ENCODE measurements at places on chromosomes 13 and 19. TPM values are rescaled to one million over a fixed set of nuclear protein-coding genes. Genes with fewer than 3 reads are reported as not detected.

DNA sequence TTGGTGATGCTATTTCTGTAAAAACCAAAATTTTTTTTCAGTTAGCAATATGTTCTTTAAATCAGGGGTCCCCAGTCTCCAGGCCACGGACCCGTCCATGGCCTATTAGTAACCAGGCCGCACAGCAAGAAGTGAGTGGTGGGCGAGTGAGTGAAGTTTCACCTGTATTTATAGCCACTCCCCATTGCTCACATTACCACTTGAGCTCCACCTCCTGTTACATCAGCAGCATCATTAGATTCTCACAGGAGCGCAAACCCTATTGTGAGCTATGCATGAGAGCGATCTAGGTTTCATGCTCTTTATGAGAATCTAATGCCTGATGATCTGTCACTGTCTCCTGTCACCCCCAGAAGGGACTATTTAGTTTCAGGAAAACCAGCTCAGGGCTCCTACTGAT lies 58.9 kb upstream of the SLC7A1 start:
- DNase-seq: no peak

GRCh38 chr13:88592105-88592504 lies 920.9 kb downstream of the SLITRK5 start:
- DNase-seq: peak; percentile 29

The NKG7 gene
- not detected for total RNA-seq

GRCh38 chr13:98069985-98070384 lies 72.9 kb upstream of the FARP1 start:
- DNase-seq: no peak

The ATP4A gene
- total RNA-seq: not detected

The SOHLH2 gene
- total RNA-seq: not detected

The CACNG7 gene
- total RNA-seq: not detected

The SLITRK5 gene
- total RNA-seq: 0.02 TPM

DNA sequence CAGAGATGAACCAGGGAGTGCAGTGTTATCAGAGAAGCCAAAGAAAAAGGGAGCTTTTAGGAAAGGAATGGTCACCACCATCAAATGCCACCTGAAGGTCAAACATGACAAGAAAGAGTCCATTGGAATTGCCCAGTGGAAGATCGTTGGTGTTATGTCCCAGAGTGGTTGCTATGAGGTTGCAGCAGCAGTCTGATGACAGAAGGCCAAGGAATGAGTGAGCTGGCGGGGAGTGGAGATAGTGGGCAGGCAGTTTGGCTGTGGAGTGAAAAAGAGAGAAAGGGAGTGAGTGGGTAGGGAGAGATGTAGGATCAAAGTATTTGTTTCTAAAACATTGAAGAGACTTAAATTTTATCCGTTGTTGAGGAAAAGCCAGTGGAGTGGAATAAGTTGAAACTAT lies 117.4 kb upstream of the WASF3 start:
- no peak for DNase-seq

The NALCN gene
- total RNA-seq: 38.6 TPM

DNA sequence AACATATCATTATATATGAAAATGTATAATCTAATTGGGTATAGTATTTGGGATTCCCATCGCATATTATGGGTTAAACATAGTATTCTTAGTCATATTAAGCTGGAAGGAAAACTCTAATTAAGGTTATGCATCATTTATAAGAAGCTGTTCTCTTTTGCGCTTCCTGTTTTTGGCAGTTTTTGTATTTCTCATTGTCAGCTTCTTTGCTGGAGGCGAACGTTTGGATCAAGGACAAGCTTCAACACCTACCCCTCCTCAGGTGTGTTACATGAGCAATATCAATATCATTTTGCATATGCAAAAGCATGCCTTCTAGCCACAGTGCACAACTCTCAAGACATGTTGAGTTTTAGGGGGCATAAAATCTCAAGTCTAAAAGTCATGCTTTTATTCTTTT lies 439.8 kb downstream of the TDRD3 start:
- DNase-seq: no peak

- DNase-seq: peak; percentile 73
Measured at GRCh38 chr13:24541127-24541475, 28.5 kb upstream of the PARP4 start.

DNA sequence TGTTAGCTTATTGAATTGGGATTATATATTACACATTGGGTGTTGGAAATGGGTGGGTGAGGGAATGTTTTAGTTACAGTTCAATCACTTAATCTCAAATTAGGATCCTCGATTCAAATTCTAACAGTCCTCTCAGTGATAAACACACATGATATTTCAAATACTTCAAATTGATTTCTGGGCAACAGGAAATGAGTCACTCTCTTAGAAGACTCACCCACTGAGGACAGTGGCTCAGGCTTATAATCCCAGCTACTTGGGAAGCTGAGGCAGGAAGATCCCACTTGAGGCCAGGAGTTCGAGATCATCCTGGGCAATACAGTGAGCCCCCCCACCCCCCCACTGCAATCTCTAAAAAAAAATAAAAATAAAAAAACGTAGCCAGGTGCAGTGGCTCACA lies 435.3 kb downstream of the KLF12 start:
- no peak for DNase-seq

- no peak for DNase-seq
Measured at GRCh38 chr19:1105873-1106840, 2.4 kb downstream of the GPX4 start.

DNA sequence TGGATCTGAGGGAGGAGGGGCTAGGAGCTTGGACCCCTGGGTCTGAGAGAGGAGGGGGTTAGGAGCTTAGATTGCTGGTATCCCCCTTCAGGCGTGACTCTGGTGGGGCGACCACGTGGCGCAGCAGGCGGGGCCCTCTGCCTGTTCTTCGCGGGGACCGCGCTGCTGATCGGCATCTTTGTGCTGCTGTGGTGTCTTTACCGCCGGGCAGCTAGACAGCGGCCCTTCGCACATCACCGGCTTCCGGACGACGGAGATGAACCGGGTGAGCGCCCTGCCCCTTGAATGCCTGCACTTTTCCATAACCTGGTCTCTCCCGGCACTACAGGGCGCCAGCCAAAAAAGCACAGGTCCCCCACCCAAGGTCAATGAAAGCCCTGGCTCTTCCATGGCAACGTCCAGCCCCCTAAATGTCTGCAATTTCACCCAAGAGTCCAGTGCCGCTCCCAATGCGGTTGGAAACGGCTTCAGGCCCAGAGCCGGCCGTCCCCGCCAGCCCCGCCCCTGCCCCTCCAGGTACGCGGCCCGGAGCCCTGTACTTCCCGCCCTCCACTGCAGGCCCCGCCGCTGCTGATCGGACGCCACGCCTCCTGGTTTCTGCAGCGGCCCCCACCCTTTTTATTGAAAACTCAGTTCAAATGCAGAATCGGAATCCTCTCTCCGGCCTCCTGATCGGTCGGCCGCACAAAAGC lies 2.8 kb downstream of the GFY start:
- DNase-seq: no peak

The FBXO27 gene
- 6.7 TPM for total RNA-seq

The FXYD7 gene
- not detected for total RNA-seq

DNA sequence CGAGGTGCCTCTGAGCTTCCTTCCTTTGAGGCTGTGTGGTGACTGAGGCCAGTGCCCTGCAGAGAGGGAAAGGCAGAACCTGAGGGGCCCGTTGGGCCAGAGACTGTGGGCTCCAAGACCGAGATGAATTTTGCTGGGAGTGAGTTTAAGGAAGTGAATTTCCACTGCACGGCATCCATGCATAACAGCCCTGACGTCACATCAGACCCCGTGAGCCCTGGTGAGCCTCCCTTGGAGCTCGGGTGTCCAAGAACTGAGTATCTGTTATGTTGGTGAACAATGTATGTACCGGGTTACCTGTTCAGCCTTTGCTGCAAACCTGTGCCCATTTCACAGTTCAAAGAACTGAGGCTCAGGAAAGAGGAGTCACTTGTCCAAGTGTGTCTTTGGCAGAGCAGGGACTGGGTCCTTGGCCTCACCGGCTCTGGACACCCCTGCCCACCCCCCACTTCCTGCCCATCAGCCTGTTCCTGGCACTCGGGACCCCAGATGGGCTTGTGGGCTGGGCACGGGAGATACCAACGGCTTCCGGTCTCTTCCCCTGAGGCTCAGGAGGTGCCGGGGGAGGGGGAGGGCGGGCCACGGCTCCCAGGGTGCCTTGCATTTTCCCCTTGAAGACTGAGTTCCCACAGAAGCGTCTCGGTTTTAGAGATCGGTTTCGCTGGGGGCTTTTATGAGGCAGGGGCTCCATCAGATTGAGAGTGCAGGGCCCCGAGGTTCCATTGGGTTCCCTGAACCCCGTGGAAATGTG lies 33.7 kb downstream of the NFILZ start:
- DNase-seq: peak; percentile 59

GRCh38 chr19:17103177-17103576 lies 27.6 kb downstream of the MYO9B start:
- no peak for DNase-seq

DNA sequence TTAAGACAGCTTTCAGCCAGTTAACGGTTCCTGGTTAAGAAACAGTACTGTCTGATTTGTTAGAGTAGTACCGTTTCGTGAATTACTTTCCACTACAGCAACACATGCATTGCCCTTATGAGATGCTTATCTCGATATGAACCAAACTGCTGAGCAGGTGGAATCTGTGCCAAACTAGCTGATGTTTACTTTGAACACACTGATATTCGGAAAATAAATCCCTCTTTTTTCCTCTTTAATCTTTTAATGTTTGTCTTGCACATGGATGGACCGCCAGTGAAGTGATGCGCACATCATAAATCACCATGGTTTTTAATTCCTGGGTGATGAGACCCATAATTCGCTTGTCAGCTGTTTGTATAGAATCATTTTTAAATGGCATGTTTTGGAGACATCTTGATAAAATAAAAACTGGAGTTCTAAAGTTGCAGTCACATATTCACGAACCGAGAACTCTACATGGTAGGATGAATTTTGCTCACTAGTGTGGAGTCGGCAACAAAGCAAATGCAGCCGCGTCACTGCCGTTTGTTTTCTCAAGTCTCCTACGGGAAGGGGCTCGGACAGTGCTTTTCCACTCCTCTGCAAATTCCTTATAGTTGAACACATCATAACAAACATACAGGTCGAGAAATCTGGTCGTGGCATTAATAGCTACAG lies 1.1 kb downstream of the GJA3 start:
- DNase-seq: no peak

All from chondrocyte (in vitro differentiated cells).